ENCODE measurements at places on chromosomes 4 and X.

GRCh38 chr4:144556636-144557035 is 89.3 kb upstream of the HHIP start:
- no peak for DNase-seq

DNA sequence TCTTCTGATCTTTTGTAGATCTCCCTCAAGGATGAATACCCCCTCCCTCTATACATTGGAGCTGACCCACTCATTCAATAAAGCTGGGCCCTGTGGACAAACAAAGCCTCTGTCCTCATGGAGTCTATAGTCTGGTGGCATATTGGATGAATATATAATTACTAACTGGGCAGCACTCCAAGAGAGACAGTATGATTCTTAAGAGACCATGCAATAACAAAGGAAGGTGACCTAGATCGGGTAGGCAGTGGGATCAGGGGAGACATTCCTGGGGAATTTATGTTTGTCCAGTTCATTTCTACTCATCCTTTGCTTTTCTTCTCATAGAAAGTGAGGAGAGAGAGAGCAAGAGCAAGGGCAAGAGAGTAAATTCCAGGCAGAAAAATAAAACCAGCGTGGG is 23.5 kb upstream of the CXCL13 start:
- DNase-seq: no peak

GRCh38 chr4:148445860-148446330 is 3.7 kb upstream of the NR3C2 start:
- DNase-seq: no peak

DNA sequence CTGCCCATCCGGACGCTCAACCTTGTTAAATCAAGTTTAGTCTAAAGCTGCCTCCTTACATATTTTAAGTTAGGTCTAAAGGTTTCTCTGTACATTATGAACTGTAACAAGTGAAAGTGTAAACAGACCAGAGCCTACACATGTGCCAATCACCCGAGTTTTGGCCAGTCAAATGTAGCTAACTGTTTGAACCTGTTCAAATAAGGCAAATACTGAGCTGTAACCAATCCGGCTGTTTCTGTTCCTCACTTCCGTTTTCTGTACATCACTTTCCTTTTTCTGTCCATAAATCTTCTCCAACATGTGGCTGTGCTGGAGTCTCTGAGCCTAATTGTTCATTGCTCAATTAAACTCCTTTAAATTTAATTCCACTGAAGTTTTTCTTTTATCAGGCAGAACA is 113.3 kb upstream of the SHISA3 start:
- no peak for DNase-seq

DNA sequence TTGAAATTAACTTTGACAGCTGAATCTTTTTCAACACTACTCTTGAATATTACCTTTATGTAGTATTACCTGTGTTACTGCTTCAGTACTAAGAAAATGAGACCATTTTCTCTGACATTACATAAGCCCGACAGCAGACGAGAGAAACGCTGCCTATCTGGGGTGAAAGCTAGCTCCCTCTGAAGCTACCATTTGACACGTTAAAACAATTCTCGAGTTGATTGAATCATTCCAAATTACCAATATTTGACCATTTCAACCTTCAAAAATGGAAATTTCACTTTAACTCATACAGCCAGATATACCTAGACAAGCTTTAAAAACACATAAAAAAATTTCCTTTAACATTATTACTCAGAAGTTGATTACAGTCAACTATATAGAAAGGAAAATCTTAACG is 836 bp downstream of the GPM6A start:
- no peak for DNase-seq

DNA sequence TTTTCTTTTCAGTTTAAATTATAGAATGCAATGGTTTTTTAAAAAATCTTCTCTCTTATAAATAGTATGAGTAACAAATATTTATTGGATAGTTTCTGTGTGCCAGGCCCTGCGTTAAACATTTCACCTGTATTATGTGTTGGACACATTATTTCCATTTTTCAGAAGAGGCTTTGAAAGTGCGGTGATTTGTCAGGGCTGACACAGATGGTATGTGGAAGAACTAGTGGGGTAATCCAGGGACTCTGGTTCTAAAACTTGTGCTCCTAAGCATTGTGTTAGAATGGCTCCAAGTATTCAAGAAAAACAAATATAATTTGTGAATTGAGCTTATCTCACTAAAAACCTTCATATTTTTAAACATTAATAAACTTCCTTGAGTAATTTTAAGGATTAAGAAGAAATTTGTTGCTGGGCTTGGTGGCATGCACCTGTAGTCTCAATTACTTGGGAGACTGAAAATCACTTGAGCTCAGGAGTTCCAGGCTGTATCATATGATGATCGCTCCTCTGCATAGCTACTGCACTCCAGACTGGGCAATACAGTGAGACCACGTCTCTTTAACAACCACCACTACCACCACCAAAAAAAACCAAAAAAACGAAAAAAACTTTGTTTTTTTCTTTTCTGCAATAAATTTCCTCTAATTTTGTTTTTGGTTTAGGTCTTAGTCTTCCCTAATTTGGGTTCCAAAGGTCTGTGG is 40.0 kb downstream of the RAPGEF2 start:
- DNase-seq: no peak
